NCI-H2081 treated with DMSO at 0.1 percent for 48 hours (cell line): ENCODE measurements at places on chromosomes 5 and 9.

GRCh38 chr9:35366627-35367026, 123.3 kb upstream of the RUSC2 start:
- DNase-seq: no peak

DNA sequence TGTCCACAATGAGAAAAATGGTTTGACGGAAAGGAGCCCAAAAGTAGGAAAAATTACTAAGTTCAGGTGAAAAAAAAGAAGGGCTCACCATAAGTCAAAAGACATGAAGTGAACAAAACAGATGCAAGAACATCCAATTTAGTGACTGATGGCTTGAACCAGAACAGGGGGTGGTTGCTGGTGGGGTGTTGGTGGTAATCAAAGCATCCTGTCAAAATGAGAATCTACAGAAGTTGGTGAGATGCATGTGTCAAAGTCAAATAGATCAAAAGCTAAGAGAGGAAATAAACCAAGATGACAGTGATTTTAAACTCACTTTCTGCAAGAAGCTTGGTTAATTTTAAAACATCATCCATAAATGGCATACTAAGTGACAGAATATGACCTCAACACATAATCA, 117.4 kb downstream of the MLLT3 start:
- DNase-seq: no peak

GRCh38 chr9:109474170-109474569, 23.9 kb downstream of the PTPN3 start:
- DNase-seq: no peak

- DNase-seq: no peak
These were observed at the start of gene COL27A1 for GRCh38 chr9:114155263-114155994. Gene COL27A1 (plus strand): TSS chr9:114155537. CDS start chr9:114155951, 414 bp downstream.

DNA sequence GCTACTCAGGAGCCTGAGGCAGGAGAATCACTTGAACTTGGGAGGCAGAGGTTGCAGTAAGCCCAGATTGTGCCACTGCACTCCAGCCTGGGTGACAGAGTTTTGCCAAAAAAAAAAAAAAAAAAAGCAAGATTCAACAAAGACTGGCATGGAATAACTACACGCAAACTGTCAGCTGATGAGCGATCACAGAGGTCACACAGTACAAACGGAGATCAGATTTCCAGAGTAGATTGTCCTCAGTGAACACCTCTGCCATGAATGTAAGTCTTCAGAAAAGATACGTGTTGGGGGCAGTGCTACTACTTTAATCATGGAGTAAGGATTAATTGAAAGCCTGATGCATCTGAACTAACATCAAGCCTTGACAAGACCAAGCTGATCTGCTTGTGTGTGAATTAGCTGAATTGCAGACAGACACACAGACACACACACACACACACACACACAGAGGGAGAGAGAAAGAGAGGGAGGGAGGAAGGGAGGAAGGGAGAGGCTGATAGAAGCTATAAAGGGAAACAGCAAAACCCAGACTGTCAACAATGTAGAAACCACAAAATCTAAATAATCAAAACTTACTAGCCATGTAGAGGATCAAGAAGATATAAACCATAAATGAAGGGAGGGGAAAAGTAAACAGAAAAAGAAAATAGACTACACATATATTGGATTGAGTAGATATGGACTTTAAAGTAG, 222.9 kb upstream of the ZNF462 start:
- no peak for DNase-seq

- no peak for DNase-seq
These were observed 110.6 kb downstream of the MLLT3 start for GRCh38 chr9:20511686-20512085.

GRCh38 chr9:106286249-106286648, 576.7 kb upstream of the ZNF462 start:
- DNase-seq: no peak

GRCh38 chr9:85645909-85646627, 95.7 kb downstream of the AGTPBP1 start:
- no peak for DNase-seq

- DNase-seq: no peak
These were observed 49.6 kb upstream of the CPLX2 start for GRCh38 chr5:175821790-175822211.

- no peak for DNase-seq
These were observed 823.2 kb downstream of the TLE1 start for GRCh38 chr9:80866121-80866520.

DNA sequence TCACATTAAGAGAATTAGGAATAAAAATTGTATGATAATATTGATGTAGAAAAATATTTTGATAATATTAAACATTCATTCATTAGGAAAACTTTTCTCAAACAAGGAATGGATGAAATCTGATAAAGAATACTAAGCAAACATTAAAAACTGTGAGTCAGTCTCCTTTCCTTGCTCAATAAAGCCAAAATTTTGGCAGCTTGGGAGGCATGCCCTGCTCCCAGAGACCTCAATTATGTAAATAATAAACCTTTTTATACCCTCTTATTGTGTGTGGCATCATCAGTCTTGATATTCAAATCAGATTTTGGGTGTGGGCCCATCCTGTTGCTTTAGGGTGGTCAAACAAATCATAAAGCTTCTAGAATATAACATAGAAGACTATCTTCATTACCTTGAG, 36.6 kb upstream of the CCL21 start:
- DNase-seq: no peak

GRCh38 chr9:130417602-130418001, 27.2 kb upstream of the ASS1 start:
- no peak for DNase-seq

- DNase-seq: no peak
These were observed 1967.1 kb upstream of the WWC1 start for GRCh38 chr5:166324372-166324771.

GRCh38 chr9:104536756-104537155, at the start of gene OR13C3:
Gene OR13C3 (minus strand): TSS chr9:104536856. CDS start chr9:104536723, 133 bp downstream.
- no peak for DNase-seq

- no peak for DNase-seq
These were observed 97.7 kb upstream of the PRRC1 start for GRCh38 chr5:127419683-127420257.

- no peak for DNase-seq
These were observed at the start of gene UBE2QL1 for GRCh38 chr5:6448622-6449464. Gene UBE2QL1 (plus strand): TSS chr5:6448859. CDS start chr5:6448894, 35 bp downstream.

DNA sequence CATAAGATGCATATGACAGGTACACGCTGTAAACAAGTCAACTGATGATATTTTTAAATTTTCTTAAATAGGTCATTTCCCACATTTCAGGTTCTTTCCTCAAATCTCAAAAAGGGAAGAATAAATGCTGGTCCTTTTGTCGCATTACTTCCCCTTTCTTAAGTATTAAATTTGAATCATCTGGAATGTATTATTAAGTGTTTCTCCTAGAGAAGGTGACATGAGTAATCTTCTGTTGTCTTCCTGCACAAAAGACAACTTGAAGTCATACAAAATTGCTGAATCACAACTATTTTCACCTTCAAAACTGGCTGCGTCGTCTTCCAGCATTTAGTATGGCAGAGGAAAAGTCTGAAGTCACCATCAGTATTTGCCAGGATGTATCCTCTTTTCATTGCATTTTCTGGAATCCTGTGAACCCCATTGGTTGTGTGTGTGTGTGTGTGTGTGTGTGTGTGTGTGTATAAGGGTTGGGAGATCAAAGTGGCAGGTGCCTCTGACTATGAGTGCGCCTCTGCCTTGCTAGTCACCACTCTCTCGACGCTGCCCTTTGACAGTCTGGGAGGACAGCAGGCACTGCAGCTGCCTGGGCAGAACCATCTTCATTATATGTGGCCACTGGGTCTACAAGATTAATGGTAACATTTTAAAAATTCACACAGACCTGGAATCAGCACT, 86.9 kb downstream of the MVB12B start:
- no peak for DNase-seq

GRCh38 chr5:16600397-16600796, 16.4 kb downstream of the RETREG1 start:
- no peak for DNase-seq

DNA sequence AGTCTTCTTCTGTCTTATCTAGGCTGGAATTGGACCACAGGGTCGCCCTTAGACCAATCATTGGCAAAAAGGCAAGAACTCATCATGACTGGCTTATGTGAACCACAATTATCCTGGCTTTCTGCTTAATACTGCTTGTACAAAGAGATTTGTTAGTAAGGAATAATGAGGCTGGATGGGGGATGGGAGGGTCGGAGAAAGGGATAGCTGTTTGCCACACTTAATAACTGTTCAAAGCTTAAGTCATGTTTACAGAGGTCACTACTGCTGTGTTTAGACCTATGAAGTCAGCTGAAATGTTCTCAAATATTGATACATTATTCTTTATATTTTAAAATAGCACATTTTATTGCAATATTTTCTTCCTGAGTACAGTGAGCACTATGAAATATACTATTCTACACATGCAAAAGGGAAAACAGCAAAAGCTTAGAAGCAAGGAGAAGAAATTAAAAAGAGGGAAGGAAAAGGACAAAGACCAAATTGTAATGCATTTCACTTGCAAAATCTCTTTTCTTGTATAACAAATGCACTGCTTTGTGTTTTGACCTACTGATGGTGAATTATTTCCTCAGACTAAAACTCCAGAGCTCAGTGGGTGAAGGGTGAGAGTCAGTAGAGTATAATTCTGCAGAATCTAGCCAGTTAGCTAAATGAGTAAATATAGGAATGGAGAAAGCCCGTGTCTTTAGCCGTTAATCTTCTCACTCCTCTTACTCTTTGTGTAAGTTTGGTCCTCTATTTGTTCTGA, 404.9 kb upstream of the ZNF608 start:
- DNase-seq: no peak

- no peak for DNase-seq
These were observed 13.0 kb upstream of the RAD23B start for GRCh38 chr9:107270082-107270481.

GRCh38 chr9:123978981-123979380, 32.6 kb upstream of the LHX2 start:
- no peak for DNase-seq

GRCh38 chr5:2186472-2187015, 303.8 kb upstream of the IRX4 start:
- no peak for DNase-seq

GRCh38 chr9:370086-370485, 155.4 kb downstream of the DOCK8 start:
- DNase-seq: no peak

DNA sequence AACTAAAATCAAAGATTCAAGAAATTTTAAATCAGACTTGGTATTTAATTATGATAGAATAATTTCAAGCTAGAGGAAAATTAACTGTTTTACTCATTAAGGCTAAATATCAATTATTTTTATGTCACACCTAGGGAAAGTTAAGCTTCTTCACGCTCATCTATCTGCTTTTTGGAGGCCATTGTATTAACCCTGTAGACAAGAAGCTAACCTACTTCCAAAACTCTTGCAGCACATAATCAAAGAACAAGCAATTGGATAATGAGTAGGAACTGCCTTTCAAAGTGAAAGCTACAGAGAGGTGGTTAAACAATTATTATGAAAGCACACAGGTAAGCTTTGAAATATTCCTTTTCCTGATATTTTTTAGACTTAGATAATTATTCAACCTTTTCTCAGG, 6.7 kb downstream of the EBF1 start:
- DNase-seq: no peak

GRCh38 chr5:177590406-177590805, 1.6 kb upstream of the TMED9 start:
- no peak for DNase-seq

DNA sequence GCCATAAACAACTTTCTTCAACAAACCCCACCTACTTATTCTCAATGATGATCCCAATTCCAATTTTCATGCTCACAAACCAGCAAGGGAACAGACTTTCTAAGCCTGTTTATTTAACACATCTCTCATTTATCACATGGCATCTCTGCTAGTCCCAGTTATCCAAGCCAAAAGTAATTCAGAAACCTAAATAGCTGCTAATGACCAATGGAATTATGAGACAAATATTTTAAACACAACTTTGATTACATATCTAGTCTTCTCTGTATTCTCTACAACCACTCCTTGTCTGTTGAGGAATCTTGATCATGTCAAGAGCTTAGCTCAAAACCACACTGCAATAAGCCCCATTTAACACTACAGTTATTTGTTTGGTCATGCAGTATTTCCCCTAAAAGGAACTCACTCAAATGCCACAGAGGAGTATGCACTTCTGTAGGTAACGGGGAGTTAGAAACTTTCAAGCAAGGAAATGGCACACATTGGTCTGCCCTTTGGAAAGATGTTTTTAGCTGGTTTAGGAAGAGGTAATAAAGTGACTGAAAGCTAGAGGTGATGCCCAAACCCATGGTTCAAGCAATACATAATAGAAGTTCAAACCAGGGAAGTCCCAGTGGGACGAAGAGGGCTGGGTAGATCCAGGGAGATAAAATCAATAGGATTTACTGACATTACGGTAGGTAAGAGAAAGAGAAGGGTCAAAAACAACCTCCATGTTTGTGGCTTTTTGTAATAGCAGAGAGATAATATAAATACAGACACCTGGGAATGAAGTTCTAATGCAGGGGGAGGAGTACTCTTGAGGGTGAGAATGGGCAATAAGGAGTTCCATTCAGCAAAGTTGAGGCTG, 42.1 kb upstream of the HTR4 start:
- no peak for DNase-seq

GRCh38 chr5:105905392-105905791, 1765.3 kb downstream of the EFNA5 start:
- DNase-seq: no peak

DNA sequence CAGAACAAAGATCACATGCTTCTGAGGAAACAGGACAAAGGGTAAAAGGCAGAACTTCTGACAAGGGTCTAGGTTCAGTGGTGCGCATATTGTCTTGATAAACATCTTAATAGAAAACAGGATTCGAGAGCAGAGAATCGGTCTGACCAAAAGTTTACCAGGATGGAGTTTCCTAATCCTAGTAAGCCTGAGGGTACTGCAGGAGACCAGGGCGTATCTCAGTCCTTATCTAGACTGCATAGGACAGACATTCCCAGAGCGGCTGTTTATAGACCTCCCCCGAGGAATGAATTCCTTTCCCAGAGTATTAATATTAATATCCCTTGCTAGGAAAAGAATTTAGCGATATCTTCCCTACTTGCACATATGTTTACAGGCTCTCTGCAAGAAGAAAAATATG, 32.4 kb upstream of the TNFSF8 start:
- DNase-seq: no peak

GRCh38 chr5:178547052-178547666, 43.0 kb downstream of the COL23A1 start:
- DNase-seq: no peak

DNA sequence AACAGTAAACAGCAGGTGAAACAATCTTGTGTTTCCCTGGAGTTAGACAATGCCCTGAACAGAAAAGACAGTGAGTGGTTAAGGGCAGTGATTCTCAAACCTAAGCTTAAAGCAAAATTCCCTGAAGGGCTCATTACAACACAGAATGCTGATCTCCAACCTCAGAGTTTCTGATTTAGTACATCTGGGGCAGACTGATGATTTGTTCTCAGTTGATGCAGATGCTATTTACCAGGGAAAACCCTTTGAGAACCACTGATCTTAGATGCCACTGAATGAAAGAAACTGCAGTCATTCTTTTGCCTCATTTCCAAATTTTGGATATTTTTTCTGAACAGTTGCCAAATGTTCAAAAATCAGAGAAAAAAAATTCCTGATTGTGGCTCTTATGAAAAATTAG, 18.7 kb upstream of the ADAM19 start:
- no peak for DNase-seq
